ENCODE measurements at places on chromosomes 4 and X.

- no peak for DNase-seq
These were observed 551.8 kb downstream of the RAB28 start for GRCh38 chr4:12932203-12932788.

DNA sequence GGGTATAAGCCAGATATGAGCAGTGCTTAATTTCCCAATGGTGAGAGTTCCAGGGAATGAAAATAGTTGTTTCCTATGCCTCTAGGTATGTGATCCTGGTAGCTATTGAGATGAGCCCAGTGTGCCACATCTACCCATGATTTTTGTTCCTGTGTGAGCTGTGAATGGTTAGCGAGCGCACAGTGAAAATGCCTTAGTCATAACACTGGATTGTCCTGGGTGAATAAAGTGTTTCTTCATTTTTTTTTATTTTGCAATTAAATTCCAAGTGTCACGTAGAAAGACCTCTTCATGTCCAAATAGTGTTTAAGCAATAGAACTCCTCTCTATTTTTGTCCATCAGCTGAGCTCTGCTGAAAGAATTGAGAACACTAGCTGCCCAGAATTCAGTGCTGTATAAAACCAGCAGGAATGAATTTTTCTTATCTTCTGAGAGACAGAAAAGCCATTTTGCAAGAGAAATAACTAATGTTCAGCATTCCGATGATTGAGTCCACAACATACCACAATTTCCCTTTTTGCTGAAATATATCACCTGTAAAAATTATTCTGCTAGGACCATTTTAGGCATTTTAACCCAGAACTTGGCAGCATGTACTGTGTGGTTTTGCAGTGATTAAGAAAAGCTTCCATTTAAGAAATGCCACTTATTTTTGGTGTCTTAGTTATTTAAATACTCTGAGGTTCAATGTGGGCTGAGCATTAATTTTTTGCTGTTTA is 5.6 kb downstream of the MAOA start:
- no peak for DNase-seq

GRCh38 chr4:183903021-183903760 is 1.9 kb upstream of the STOX2 start:
- peak; percentile 35 for DNase-seq

GRCh38 chrX:79408623-79409322 is 41.6 kb upstream of the ITM2A start:
- no peak for DNase-seq

DNA sequence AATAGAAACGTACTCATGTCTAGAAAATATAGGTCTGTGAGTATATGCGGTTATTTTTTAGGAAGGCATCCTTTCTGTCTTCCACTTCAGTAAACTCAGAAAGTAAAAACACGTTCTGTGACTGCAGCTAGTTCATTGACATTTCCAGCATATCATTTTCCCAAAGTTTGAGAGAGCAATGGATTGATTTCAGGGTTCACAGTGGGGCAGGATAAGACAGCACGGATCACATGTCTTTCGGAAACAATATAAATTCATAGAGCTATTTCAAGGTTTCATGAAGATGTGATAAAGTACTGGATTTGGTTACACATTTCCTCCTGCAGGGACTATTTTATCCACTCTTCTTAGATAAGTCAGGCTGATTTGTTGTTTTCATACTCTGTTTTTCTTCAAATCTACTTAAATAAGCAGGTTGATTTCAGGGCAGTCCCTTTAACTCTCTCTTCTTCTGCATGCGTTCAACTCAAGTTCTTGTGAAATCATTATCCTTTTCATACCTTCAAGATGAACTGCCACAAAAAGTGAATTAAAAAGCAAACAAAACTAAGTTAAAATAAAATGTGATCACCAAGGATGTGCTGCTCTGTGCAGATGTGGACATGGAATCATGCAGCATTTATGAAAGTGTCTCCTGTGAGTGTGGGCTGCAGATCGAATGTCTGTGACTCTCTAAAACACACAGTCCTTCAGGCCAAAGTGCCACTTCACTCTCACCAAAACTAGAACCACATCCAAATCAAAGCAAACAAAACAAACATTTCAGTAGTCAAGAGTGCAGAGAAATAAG is 187.7 kb downstream of the UNC5C start:
- no peak for DNase-seq

DNA sequence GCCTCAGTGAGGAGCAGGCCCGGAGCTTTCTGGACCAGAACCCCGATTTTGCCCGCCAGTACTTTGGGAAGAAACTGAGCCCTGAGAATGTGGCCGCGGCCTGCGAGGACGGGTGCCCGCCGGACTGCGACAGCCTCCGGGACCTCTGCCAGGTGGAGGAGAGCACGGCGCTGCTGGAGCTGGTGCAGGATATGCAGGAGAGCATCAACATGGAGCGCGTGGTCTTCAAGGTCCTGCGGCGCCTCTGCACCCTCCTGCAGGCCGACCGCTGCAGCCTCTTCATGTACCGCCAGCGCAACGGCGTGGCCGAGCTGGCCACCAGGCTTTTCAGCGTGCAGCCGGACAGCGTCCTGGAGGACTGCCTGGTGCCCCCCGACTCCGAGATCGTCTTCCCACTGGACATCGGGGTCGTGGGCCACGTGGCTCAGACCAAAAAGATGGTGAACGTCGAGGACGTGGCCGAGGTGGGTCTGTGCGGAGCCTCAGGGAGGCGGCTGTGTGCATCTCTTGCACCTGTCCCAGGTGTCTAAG is 323 bp downstream of the PDE6B start:
- no peak for DNase-seq

- DNase-seq, result peak; percentile 59
These were observed 3.0 kb upstream of the CITED1 start for GRCh38 chrX:72308566-72309296.

DNA sequence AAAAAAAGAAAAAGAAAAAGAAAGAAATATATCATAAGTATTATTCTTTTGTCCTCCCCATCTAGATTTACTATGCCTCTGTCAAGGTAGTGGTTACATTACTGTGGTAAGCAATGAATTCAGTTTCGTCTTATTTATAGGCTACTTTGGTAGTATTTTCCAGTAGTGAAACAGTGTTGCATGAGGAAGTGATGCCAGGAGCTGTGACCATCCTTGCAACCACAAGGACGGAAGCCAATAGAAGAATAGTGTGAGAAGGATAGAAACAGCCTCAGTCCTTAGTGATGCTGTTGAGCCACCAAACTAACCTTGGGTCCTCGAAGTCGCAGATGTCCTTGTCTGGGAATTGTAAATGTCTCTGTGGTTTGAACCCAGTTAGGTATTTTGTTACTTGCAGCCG is 328.5 kb downstream of the PPP3CA start:
- no peak for DNase-seq

DNA sequence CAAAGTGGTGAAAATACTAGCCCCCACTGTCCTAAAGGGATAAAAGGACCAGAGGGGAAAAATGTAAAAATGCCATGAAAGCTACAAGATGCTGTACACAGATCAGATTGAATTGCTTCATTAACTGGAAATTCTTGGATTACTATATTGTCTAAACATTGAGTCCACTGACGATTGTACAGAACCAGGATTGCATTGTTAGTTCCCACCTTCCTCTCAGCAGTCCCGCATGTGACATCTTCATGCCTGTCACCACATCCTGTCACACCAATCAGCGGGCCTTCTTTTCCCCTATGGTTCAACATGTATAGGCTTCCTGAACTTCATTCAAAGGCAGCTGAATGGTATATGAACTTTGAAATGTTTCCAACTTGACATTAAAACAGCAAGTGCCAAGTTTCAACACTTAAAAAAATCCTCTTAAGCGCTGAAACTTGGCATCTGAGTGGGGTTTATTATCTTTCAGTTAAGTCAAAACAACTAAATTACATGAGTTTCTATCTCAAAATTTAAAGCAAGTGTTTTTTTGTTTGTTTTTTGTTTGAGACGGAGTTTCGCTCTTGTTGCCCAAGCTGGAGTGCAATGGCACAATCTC is 24.6 kb downstream of the ZRSR2 start:
- DNase-seq, result no peak

DNA sequence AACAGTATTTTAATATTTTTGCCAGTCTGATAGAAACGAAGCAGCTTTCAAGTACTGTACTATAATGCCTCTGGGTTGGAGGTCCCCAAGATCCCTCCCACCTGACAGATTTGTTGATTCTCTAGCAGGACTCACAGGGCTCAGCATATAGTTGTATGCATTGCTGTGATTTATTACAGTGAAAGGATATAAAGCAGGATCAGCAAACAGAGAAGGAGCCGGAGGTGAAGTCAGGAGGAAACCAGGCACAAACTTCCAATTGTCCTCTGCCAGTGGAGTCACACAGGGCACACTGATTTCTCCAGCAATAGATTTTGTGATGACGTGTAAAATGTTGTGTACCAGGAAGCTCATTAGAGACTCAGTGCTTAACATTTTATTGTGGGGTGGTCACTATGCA is 19.0 kb downstream of the USP53 start:
- DNase-seq, result no peak

GRCh38 chrX:7985568-7985967 is 58.4 kb upstream of the PNPLA4 start:
- no peak for DNase-seq

GRCh38 chrX:16643176-16643575 is 6.8 kb upstream of the S100G start:
- DNase-seq, result no peak

DNA sequence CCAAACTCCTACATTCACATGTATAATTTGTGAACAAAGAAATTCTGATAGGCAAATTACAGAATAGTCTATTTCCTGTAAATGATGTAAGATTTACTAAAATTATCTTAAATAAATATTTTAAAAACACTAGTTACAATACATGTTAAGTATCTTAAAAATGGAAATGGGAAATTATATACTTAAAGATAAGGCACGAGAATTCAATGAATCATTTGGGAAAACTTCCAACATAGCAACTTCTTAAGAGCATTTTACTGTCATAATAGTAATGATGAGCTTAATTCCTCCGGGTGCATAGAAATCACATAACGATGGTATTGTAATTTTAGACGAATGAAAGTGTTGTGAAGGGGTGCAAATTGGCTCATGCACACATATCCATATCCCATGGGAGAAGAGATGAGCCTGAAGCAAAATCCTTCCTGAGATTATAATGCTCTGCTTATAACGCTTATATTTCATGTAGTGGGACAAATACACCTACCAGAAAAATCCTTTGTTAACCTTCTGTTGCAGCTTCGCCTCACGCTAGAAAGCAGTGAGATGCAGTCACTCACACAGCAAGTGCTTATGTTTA is 873.5 kb downstream of the PDHA2 start:
- no peak for DNase-seq

DNA sequence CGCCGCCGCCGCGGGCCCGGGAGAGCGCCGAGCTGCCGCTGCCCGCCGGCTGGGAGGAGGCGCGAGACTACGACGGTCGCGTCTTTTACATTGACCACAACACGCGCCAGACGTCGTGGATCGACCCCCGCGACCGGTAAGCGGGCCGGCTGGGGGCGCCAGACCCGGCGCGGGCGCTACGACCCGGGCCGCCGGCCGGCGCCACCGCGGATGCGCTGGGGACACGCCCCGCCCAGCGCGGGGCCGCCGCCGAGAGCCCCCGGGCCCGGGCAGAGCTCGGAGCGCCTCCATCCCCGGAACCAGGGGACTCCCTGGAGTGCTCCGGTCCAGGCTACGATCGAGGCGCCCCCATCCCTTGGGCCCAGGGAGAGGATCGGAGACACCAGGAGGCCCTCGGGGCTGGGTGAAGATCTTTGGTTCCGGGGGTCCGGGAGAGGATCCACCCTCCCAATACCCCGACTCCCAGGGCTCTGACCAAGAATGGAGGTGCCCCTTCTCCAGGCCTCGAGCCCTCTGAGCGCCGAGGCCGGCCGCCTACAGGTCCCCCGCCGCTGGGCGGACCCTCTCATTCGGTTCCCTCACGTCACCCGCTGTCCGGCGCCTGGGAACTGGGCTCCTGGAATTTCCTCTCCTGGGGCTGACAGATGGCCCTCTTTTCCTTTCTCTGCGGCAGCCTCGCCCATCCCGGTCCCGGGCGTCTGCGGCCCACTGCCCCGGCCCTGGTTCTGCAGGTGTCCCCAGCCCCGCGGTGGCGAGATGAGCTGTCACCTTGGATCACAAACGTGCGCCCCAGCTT is 48.8 kb downstream of the CLDN34 start:
- no peak for DNase-seq

- DNase-seq, result no peak
These were observed 738 bp upstream of the TSPAN5 start for GRCh38 chr4:98659106-98659592.

GRCh38 chrX:37364666-37365065 is 15.5 kb downstream of the PRRG1 start:
- DNase-seq, result no peak

DNA sequence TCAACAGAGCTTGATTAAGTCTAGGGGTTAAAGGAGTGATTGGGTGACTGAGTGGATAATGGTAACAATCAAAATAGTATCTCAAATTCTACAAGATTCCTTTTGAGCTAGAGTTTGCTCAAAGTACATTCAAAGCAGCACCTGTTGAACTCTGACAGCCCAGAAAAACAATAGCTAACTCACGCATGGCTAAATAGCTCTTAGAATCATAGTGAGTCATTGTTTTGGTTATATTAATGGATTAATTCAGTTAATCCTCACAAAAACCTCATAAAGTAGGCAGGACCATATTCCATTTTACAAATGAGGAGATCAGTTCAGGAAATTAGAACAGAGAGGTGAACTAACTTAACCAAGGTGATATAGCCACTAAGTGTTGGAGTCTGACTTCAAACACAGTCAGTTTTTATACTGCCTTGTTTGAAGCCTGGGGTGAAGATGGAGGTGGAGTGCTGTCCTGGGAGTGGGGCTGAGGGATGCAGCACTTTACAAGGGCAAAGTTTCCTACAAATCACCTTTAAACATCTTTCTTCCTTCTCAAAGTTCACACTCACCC is 35.9 kb upstream of the PPM1K start:
- no peak for DNase-seq

All from head of caudate nucleus (tissue), 42 donors.